ENCODE measurements at places on chromosomes 1 and 21.
A peak's percentile ranks its signal among the peaks of the same experiment; 100 is the strongest.

DNA sequence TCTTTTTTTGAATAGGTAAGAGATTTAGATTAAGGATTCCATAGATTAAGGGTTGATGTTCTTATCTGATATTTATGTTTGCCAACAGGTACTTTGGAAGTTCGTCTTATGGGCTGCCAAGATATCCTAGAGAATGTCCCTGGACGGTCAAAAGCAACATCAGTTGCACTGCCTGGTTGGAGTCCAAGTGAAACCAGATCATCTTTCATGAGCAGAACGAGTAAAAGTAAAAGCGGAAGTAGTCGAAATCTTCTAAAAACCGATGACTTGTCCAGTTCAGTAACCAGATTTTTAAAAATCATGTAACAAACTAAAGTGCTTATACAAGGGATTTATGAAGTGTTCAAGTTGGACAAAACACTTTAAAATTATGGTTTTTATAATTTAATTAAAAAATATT lies 100.5 kb downstream of the PKN2 start:
- DNase-seq, result no peak

DNA sequence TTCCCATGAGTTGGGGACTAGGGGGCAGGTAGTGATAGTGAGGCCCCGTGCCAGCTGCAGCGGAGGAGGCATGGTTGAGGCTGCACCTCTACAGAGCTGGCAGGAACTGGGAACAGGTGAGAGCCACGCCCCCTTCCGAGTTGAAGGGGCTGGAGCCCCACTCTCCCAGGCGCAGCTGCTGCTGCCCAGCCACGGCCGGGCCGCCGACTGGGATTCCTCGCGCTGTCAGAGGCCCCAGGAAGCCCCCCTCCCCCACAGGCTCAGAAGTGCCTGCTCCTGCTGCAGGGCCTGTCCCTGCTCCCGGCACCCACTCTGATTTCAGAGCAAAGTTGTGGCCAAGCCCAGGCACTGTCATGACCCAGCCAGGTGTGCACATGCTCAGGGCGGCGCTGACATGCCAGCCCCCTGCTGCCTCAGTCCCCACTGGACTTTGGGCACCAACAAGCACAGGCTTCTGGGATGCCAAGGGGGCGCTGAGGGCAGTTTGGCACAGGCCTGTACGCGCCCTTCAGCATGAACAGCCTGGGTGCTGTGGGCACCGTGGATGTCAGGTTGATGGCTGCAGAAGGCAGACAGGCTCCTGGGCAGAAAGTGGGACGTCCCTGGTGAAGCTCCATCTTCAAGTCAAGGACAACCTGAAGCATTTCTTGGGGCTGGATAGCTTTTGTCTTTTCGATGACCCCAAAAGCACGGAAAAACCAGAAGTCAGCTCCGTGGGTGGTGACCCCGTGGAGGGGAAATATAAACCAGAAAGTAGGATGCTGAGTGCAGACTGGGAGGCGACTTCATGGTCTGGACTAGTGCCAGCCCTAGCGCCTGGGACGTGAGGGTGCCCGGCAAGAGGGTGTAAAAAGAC lies 121.5 kb downstream of the SIM2 start:
- DNase-seq, result no peak

DNA sequence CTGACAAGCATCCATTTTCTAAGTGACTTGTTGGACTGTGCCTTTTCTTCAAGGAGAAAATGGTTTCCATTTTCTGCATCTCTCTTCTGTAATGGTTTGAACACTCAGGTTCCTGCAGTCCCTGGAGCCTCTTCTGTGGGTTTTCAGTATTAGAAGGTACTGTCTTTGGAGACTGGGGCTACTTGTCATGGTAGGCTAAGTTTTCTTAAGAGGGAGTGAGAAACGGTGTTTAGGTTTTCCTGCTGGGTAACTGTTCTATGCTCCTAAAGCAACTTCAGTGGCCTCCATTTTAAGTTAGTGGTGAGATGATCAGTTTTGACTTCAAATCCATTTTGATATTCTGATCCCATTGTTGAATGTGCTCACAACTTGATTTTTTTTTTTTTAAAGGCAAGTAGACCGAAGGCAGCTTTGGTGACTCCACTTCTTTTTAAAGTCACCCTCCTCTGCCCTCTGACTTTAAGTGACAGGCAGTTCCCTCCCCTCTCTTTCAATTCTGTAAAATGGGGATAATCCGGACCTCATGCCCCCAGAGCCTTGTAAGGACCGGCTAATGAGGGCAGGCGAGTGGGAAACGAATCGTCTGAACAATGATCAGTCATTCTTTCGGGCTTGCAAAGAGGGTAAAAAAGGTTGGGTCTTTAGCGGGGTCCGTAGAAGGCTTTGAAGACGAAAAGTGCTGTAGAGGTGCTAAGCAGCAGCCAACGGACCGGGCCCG lies 1.0 kb upstream of the ARID1A start:
- DNase-seq, result no peak

DNA sequence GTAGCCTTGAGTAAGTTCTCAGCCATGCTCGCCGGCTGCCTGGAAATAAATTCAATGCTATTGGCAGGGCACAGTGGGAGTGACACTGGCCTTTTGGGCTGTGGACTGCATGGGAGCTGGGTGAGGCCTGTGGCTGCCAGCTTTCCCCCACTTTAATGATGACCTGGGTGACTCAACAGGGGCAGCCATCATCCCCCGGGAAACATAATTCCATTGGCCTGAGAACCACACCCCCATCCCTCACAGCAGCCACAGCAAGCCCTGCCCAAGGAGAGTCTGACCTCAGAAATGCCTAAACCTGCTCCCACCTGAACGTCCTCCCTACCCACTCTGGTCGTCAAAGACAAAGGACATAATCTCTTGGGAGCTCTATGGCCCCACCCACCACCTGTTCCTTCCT lies 384.0 kb downstream of the LTN1 start:
- DNase-seq, result no peak

GRCh38 chr1:7538849-7539768 lies 232.0 kb upstream of the VAMP3 start:
- no peak for DNase-seq

- DNase-seq, result no peak
Observed at GRCh38 chr1:85019994-85020393, 23.1 kb upstream of the MCOLN2 start.

GRCh38 chr1:232291681-232292080 lies 338.3 kb downstream of the SIPA1L2 start:
- DNase-seq, result no peak

DNA sequence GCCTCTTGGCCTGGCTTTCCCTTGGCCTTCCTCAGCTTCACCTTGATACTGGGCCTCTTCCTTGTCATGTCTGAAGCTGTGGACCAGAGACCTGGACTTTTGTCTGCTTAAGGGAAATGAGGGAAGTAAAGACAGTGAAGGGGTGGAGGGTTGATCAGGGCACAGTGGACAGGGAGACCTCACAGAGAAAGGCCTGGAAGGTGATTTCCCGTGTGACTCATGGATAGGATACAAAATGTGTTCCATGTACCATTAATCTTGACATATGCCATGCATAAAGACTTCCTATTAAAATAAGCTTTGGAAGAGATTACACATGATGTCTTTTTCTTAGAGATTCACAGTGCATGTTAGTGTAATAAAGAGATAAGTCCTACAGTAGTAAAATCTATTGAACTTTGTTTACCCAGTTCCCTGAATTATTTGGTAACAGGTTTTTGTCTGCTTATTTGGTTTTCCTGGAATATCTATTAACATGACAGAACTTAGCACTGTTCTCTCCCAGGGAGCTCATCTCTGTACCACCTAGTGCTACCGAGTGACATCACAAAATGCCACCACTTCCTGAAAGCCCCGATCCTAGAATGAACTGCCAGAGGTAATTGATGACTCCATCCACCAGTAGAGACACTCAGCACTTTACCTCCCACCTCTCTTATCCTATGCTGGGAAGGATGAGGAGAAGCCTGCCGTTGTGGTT lies 22.2 kb downstream of the UBE2T start:
- DNase-seq, result no peak

DNA sequence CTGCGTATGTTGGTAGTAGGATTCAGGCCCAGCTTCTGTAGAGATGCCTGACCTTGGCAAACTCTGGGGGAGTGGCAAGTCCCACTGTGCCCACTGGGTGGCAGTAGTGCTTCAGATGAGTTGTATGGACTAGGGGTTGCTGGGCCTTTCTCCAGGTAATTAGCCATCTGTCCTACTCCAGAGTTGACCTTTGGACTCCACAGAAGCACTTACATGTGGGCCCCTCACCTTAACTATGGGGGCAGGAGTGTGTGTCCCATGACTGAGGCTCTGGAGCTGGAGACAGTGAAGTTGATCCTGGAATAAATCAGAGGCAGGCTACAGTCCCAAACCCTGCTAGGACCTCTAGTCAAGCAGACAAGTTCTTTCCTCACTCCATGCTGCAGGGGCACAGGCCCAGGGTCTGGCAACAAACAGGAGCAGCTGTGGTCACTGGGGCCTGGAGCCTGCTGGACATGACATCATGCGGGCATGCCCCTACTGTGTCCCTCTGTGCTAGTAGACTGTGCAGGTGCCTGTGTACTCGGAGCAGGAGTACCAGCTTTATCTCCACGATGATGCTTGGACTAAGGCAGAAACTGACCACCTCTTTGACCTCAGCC lies 4.6 kb downstream of the DMAP1 start:
- peak; percentile 41 for DNase-seq

GRCh38 chr1:10146391-10146790 lies 64.0 kb upstream of the KIF1B start:
- DNase-seq, result no peak

DNA sequence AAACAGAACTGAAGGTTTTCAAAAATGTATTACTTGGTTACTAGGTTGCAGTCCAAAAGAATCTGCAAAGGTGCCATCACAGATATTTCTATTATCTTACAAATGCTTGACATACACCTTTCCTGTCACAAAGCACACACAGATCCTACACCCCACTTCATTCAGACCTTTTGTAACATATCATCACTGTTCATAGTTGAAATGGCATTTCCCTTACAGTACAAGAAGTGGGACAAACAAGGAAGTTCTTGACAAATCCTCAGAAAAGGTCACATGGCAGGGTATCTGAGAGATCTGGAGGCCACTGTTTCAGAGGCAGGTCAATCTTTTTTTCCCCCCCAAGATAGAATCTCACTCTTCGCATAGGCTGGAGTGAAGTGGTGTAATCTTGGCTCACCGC lies 21.3 kb downstream of the TOR1AIP2 start:
- no peak for DNase-seq

- no peak for DNase-seq
Observed at GRCh38 chr1:94855307-94855700, 35.1 kb downstream of the SLC44A3 start.

- DNase-seq, result no peak
Observed at GRCh38 chr1:211586538-211586937, 7.6 kb upstream of the SLC30A1 start.

DNA sequence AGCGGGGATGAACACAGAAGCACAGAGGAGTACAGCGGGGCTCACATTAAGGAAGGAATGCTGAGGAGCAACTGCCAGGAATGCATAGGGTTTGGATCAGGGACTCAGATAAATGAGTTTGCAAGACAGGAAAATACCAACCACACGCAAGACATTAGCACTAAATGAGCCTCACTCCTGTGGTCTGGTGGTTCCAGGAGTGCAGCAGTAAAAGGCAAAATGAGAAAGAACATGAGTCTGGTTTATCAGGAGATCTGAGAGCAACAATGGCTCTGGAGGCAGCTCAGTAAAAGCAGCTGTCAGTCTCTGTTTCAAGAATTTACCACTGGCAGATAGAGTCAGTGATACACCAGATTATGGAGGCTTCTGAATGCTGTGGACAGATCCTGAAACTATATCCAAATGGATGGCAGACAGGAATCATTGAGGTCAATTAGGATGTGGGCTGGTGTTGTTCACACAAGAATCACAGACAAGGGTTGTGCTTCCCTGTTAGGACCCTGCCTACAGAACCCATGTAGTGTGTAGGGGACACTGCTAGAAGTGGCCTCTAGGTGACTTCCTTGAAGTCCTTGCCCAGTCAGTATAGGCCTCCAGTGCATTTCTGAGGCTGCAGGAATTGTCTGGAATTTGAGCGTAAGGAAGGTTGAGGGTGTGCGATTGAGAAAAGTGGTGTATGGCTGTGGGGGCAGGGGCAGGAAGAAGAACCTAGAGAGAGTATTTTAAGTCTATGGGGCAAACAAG lies 50.3 kb downstream of the CASQ2 start:
- DNase-seq, result no peak

DNA sequence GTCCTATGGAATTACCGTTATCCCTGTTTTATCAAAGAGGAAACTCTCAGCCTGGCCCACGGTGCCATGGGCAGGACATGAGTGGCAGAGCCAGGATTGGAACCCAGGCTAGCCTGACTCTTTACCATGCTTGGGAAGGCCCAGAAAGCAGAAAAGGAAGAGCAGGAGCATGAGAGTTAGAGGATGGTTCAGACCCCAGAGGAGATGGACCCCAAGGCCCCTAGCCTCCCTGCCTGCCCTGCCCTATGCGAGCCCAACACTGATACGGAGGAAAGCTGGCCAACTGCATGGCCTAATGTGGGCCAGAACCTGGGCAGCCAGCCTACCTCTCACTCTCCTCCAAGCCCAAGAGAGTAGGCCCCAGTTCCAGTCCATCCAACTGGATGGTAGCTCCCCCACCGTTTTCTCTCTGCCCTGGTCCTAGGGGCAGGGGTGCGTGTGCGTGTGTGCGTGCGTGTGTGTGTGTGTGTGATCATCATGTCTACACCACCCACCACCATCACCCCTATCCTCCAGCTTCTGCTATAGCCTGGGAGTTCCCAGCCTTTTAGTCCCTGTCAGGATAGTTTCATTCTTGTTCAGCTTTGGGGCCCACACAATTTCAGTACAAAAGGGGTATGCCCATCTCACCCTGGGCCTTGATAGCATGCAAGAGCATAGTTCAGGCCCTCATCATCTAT lies 15.4 kb upstream of the MEX3A start:
- no peak for DNase-seq

GRCh38 chr1:46539972-46540371 lies 11.5 kb downstream of the KNCN start:
- DNase-seq, result peak; percentile 49

- DNase-seq, result no peak
Observed at GRCh38 chr1:211237579-211237978, 21.6 kb upstream of the RCOR3 start.

GRCh38 chr1:44035726-44036408 lies 4.6 kb upstream of the SLC6A9 start:
- peak; percentile 16 for DNase-seq

- DNase-seq, result no peak
Observed at GRCh38 chr1:196543833-196544232, 64.4 kb downstream of the KCNT2 start.

Measured in hippocampal formation (tissue), 2 donors.